ENCODE measurements at places on chromosomes 4 and X.
A peak's percentile ranks its signal among the peaks of the same experiment; 100 is the strongest.

DNA sequence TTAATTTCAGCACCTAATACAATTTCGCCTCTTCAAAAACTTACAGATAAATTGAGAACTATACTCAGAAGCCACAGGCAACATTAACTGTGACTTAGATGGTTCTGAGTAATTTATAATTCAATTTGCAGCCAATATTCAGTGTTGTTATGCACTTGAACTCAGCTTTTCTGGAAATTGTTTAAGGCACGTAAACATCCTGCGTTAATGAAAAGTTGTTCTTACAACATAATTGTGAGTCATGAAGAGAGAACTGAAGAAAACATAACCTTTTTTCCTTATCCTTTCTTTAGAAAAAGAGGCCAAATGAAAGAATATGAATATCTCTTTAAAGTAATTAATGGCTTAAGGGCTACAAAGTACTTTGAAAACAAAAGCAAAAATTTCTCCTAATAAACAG is 16.6 kb upstream of the H2AZ1 start:
- no peak for DNase-seq

DNA sequence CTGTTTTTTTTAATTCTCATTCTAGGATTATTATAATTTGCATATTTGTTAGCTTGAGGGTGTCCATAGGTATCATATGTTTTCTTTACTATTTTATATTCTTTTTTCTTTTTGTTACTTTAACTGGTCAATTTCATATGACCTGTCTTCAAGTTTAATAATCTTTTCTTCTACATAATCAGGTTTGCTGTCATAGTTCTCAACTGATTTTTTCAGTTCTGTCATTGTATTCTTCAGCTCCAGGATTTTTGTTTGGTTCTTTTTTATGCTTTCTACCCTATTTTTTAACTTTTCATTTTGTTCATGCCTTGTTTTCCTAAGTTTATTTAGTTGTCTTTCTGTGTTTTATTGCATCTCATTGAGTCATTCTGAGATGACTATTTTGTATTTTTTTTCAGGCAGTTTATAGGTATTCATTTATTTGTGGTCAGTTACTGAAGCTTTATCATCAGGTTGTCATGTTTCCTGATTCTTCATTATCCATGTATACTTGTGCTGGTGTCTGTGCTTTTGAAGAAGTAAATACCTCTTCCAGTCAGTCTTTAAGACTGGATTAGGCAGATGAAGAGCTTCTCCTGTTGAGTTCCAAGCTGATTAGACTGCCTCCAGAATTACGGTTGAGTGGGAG is 220.3 kb upstream of the VEGFC start:
- DNase-seq, result no peak

DNA sequence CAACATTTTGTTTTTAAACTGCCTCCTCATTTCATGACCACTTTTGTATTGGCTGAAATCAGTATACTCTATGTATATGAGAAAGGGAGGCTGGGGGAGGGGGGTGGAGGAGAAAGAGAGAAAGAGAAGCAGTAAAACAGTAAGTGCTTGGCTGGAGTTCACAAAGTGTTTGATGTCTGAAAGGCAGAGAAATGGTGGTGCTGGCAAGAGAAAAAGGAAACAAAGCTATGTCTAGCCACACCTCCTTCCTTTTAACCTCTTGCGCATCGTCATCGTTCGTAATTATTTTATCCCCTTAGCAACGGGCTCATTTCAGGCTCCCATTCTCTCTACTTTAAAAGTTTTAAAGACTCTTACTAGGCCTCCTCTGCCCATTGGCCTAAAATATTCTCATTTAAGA is 25.6 kb downstream of the RPA4 start:
- no peak for DNase-seq

DNA sequence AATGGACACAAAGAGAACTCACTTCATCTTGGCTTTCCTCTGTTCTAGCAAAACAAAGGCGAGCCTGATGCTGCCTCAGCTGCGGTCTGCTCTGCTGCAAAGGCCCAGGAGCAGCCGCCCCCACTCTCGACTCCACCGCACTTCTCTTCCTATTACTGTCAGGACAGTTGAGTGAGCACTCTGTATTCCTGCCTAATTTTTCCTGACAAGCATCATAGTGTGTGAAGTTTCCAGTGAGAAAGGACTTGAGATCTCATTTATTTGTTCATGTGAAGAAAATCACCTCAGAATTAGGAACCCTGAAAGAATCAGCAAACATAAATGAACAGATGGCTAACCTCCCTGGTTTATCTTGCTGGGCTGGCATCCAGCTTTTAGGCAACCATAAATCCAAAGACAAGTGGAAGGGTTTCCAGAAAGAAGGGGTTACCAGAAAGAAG is 15.6 kb downstream of the SCARB2 start:
- peak; percentile 22 for DNase-seq

GRCh38 chr4:188175288-188175687 is 36.0 kb downstream of the TRIML1 start:
- DNase-seq, result no peak
